ENCODE measurements at places on chromosomes 3 and 15.

- no peak for DNase-seq
Measured at GRCh38 chr15:70212963-70213315, 115.2 kb upstream of the TLE3 start.

DNA sequence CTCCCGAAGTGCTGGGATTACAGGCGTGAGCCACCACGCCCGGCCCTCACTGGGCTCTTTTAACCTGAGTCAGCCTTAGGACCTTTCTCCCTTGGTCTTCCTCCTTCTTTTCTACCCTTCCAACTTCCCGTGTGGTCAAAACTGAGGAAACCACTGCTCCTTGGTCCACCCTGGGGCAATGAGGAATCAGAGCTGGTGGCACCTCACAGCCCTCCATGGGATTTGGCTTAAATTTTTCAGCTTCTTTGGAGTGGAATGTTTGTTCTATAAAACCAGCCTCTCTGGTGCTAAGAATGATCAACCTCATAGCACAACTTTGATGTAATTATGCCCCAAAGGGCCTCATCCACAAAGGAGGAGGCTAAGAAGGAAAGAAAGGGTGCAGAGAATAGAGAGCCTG lies 76.6 kb upstream of the CFAP20DC start:
- DNase-seq: no peak

GRCh38 chr3:32780735-32781210 lies 37.0 kb upstream of the TRIM71 start:
- peak; percentile 77 for DNase-seq

DNA sequence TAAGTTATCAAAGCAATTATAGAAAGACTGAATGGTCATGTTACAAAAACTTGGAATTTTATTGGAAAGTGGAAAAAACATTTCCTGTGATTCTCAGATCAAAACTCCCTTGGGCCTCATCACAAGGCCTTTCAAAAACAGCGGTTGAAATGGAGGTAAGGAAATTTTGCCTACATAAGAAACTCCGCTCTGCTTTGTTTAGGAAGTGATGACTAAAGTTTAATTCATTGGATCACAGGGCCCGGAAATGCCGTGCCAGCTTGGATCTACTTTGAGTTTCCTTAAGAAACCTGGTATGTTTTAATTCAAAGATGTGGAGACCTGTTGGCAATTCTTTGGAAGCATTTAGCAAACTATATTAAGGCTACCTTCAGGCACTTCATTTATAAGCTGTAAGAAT lies 143.9 kb upstream of the MME start:
- no peak for DNase-seq

- DNase-seq: no peak
Measured at GRCh38 chr3:23588547-23588946, 217.2 kb upstream of the UBE2E1 start.

- DNase-seq: no peak
Measured at GRCh38 chr3:32303399-32303747, 64.9 kb downstream of the CMTM8 start.

DNA sequence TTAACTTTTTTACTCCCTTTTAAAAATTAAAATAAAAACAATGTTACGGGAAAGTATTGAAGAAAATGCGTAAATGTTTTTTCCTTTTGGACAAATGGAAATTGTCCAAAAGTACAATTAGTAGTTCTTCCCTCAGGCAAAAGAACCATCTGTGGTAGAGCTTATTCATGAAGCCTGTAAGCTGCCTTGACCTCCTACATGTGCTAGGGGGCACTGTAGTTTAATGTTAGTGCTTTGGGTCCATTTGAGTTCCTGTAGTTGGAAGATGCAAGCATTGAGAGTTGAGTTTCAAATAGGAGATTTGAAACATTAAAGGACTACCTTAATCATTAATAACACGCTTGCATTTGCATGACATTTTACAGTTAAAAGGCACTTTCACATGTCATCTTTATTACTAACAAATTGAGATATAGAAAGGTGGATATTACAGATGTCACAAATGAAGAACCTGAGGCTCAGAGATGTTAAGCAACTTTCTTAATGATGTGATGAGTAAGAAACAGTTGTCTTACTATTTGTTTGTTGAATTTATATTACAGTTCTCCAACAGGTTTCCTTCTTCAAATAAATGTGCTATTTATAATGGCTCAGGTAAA lies 1.8 kb upstream of the ZNF385D start:
- DNase-seq: peak; percentile 67

- DNase-seq: peak; percentile 60
Measured at GRCh38 chr15:89360294-89360971, 25.8 kb upstream of the POLG start.

DNA sequence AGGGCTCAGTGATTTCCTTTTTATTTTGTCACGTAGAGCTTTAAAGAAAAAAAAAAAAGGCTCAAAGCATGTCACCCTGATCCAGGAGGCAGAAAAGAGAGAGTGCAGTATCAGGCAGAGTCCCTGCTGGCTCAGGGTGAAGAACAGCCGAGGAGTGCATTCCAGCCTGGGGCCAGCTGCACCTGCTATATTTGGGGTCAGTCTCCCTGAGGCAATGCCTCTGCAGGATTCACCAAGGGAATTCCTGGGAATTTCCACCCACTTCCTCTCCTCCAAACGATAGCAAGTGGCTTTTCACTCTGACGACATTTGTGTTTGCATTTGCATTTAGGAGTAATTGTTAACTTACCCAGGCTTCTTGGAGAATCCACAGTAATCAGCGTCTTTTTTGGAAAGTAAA lies 202.9 kb upstream of the CTNNB1 start:
- DNase-seq: no peak

GRCh38 chr3:175111036-175111435 lies 251.9 kb downstream of the NAALADL2 start:
- no peak for DNase-seq

DNA sequence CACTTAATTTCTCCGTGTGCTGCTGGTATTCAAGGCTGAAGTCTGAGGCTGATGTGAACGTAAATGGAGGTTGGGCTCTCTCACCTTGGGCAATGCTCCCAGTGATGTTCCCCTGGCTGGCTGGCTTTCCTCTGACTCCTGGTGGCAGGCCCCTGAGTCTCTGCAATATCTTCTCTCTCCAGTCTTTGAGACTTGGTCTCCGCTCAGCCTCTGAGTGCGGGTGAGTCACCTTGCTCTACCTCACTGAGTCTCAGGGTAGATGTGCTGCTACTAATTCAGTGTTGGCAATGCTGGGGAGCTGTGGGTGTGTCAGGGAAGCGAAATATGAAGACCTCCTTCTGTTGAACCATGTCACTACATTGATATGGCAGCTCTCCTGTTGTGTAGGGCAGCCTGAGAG lies 31.3 kb upstream of the TRIM59 start:
- DNase-seq: no peak

DNA sequence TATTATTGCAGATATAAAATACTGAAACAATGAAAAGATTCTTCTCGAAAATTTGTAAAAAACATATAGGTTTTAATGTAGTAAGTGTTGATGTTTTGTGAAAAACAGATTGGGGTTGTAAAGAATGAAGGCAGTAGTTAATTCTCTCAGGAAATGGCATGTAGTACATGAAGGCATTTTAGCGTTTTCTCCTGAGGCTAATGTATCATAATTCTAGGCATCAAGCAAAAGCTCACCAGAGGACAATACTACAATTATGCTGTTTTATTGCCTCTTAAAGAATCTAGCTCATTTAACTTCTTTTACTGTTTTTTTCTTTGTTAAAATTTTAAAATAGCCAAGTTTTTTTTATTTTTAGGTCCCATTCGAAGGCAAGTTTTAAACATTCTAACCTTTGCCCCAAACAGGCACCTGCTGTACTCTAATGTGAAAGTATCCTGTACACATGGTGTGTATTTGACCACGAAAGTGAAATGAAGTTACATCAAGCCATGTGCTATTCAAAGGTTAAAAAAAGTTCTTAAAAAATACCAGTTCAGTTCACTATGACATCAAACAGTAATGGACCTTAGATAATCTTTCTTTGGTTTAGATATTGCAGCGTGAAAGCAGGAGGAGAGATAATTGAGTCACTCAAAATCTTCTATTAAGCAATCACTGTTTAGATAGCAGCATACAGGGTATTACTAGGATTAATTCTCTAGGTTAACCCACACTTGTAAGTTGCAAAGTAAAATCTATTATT lies 163.6 kb downstream of the ECT2 start:
- DNase-seq: no peak

GRCh38 chr3:14672588-14672987 lies 2.4 kb upstream of the C3orf20 start:
- DNase-seq: no peak

DNA sequence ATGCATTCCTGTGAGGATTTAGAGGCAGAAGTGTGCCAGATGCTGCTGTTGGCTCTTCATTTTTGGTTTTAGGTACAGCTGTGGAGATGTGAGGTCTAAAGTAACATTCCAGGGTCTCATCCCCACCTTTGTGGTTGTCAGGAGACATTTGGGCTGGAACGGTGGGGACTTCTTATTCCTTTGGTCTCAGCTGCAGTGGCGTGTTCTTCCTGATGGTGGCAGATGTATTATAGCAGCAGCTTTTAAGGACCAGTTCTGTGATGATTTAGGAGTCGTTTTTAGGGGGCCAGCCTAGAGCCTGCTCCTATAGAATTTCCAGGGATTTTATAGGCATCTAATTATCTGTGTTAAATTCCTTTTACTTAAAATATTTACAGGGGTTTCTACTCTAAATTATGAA lies 221.0 kb upstream of the EOMES start:
- peak; percentile 10 for DNase-seq

GRCh38 chr15:101536166-101536874 lies 46.8 kb upstream of the PCSK6 start:
- no peak for DNase-seq

- DNase-seq: no peak
Measured at GRCh38 chr15:42240823-42241222, 32.2 kb upstream of the GANC start.

- no peak for DNase-seq
Measured at GRCh38 chr3:49098429-49098828, 4.6 kb upstream of the QRICH1 start.

- no peak for DNase-seq
Measured at GRCh38 chr3:146974001-146974400, 368.9 kb upstream of the PLSCR5 start.

DNA sequence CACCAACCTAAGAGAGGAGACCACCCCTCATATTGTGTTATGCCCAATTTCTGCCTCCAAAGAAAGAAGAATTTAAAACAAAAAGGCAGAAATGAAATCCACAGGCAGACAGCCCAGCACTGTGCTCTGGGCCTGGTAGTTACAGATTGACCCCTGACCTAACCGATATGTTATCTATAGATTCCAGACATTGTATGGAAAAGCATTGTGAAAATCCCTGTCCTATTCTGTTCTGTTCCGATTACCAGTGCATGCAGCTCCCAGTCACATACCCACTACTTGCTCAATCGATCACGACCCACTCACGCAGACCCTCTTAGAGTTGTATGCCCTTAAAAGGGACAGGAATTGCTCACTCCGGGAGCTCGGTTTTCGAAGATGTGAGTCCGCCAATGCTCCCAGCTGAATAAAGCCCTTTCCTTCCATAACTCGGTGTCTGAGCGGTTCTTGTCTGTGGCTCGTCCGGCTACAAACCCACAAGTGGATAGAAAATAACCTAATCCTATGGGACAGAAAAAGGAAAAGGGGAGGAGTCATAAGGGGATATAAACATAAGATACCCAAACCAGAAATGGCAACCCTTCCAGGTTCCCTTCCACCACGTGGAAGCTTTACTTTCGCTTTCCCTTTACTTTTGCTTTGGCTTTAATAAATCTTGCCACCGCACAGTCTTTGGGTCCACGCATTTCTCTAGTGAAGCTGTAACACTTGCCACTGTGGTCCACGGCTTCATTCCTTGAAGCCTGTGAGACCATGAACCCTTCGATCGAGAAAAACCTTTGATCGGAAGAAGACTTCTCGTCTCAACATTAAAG lies 1.7 kb upstream of the CFAP91 start:
- no peak for DNase-seq

- DNase-seq: no peak
Measured at GRCh38 chr3:133675631-133676335, 14.0 kb upstream of the TOPBP1 start.

DNA sequence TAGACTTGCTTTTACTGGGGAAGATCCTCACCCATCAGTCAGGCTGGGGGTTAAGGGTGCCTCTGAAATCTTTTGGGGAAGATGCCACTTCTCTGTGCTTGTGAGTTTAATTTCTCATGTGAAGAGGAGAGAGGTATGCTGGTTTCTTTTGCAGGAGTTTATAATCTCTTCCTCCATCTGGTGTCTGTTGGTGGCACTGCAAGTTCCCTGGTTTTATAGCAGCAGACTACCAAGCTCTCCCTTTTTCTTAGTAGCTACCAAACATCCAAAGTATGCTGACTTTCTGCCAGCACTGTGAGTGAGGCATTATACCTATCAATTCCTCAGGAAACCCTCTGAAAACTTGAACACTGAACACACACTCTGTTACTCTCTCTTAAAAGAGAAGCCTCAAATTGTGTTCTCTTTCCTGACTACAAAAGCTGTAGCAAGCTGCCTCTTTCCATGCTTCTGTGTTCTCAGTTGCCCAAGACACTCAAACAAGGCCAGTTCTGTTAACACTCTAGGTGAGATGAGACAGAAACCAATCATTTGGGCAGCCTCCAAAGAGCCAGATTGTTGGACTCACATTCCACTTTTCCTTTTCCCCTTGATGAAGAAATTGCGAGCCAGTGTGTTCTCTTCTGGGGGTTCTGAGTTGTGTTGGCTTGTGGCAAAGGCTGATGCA lies 299.5 kb downstream of the GAP43 start:
- DNase-seq: peak; percentile 16

DNA sequence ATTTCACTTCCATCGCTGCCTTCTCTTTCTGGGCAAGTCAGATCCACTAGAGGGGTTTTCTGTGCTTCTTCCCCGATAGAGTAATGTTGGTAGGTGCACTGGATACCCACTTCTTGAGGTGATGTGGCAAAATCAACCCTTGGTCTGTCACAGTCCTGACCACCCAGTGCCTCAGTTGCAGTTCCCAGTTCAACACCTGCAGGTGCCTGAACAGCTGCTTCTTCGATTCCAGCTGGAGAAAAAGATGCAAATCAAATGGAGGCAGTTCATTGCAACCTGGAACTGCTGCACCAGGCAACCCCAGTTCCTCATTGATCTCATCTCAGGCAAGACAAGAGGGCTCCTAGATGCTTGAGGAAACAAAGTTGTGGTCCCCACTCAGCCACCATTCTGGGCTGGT lies 186.6 kb downstream of the UBE2E2 start:
- no peak for DNase-seq

GRCh38 chr3:13015286-13016082 lies 57.7 kb downstream of the IQSEC1 start:
- no peak for DNase-seq

DNA sequence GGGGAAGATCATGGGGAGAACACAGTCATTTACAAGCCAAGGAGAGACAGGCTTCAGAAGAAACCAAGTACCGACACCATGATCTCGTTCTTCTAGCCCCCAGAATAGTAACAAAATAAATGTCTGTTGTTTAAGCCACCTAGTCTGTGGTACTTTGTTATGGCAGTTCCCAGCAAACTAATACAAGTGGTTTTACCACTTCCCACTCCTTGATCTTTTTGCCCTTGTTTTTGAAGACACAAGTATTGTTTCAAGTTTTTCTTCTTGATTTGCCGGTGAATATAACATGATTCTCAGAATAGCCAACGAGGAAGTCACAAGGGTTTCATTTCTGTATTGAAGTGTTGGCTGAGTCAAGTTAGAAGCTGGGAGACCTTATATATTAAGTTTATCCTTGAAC lies 220.3 kb downstream of the SOX2 start:
- no peak for DNase-seq

- DNase-seq: no peak
Measured at GRCh38 chr3:100864471-100865250, 128.6 kb downstream of the ABI3BP start.

- peak; percentile 68 for DNase-seq
Measured at GRCh38 chr3:159586571-159587202, 401.9 kb upstream of the IL12A start.
